Cardiac muscle cell (in vitro differentiated cells and primary cell): ENCODE measurements at places on chromosomes 6 and 20.

- DNase-seq = no peak
- no peak overlapping the region for H3K4me3 ChIP-seq
- no peak overlapping the region for H3K27ac ChIP-seq
- no peaks in the 10 kb centered on the region for H3K4me1 ChIP-seq
- peaks cover 76% of the 10 kb centered on the region for H3K27me3 ChIP-seq
Measured at GRCh38 chr20:46305331-46305972, 2.8 kb downstream of the CDH22 start.

DNA sequence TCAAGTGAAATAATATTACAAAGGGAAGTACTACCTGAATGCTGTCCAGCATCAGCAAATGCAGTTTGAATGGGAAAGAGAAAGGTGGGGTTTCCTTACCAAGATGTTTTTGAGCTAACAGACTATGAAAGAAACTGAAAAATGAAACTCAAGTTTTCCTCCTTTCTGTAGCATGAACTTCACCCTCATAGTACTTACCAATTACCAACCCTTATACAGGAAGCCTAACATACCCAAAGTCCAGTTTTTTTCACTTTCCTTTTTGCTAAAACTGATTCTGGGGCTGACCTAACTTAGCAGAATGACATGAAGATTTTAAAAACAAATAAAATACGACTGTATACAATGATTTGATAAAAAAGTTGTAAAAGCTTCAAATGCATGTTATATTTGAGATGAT lies 5.2 kb downstream of the ZNFX1 start:
- DNase-seq = no peak
- H3K4me3 ChIP-seq = no peak overlapping the region
- H3K4me1 ChIP-seq = no peaks in the 10 kb centered on the region
- H3K27me3 ChIP-seq = no peaks in the 10 kb centered on the region

DNA sequence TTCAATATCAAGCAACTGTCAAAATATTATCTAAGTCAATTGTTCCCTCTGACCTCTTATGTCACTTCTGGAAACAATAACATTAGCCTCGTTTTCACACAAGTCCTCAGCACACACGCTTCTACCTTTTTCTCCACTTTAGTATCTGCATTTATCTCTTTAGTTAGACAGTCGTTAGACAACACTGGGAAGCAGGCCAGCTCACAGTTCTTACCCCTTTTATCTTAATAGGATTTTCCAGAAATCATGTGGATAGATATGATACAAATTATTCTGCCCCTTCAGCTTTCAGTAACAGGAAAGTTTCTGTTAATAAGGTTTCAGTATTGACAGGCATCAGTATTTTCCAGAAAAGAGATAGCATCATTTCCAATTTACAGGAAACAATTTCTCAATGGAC lies 25.9 kb upstream of the HAO1 start:
- H3K4me3 ChIP-seq = no peak overlapping the region
- no peak for DNase-seq
- H3K4me1 ChIP-seq = peaks cover 8% of the 10 kb centered on the region
- no peaks in the 10 kb centered on the region for H3K36me3 ChIP-seq
- no peak overlapping the region for H3K27ac ChIP-seq
- no peaks in the 10 kb centered on the region for H3K27me3 ChIP-seq

GRCh38 chr20:14518648-14519047 lies 181.2 kb upstream of the FLRT3 start:
- H3K4me1 ChIP-seq = no peaks in the 10 kb centered on the region
- H3K27me3 ChIP-seq = no peaks in the 10 kb centered on the region

DNA sequence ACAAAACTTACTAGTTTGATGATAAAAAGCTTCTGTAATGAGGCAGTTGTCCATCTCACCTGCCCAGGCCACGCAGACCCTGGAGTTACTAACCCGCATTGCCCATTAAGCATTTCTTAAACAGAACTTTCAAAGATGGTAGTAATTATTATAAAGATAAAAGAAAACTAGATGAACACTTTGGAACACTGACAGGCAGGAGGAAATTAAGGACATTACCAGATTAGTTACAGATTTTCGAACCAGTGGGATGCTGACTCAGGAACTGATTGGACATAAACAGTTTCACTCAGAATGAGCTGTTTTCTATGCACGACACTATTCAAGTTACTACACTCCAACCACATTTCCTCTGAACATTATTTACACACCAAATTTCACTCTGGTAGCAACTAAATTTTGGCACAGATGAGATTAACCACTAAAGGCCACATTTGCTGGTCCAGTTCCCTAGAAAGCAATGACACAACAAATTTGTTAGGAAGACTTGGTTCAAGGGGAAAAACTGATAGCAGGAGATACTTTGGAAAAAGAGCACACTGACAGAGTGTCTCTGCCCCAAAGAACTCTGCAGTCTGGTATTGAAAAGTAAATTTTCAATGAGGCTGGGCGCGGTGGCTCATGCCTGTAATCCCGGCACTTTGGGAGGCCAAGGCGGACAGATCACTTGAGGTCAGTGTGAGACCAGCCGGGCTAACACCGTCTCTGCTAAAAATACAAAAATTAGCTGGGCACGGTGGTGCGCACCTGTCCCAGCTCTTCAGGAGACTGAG lies 3.0 kb downstream of the ROMO1 start:
- peaks cover 13% of the 10 kb centered on the region for H3K4me1 ChIP-seq
- no peak overlapping the region for H3K4me3 ChIP-seq
- peak overlapping the region; percentile 52 for H3K27ac ChIP-seq
- H3K36me3 ChIP-seq = peaks cover 58% of the 10 kb centered on the region

DNA sequence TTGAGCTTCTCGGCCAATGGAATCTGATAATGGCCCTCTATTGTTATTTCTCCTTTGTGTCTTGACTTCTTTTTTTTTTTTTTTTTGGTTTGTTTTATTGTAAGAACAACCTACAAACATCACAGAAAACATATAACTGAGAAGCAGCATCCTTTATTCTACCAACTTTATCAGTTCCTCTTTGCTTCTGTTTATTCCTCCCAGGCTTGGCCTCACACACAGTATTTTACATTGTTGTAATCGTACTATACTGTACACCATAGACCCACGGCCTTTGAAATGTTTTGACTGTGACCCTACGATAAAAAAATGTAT lies 558 bp upstream of the CCDC167 start:
- H3K4me1 ChIP-seq = no peaks in the 10 kb centered on the region
- no peak for DNase-seq
- H3K27ac ChIP-seq = no peak overlapping the region
- H3K36me3 ChIP-seq = no peaks in the 10 kb centered on the region
- peak overlapping the region; percentile 46 for H3K4me3 ChIP-seq

- H3K36me3 ChIP-seq = no peaks in the 10 kb centered on the region
- no peaks in the 10 kb centered on the region for H3K4me1 ChIP-seq
- no peak for DNase-seq
- no peak overlapping the region for H3K4me3 ChIP-seq
- no peak overlapping the region for H3K27ac ChIP-seq
- H3K27me3 ChIP-seq = no peaks in the 10 kb centered on the region
Measured at GRCh38 chr6:135693811-135694370, 157.6 kb upstream of the PDE7B start.

GRCh38 chr6:165605901-165606739 lies 56.9 kb downstream of the PDE10A start:
- no peak overlapping the region for H3K27ac ChIP-seq
- DNase-seq = no peak
- no peaks in the 10 kb centered on the region for H3K27me3 ChIP-seq
- no peaks in the 10 kb centered on the region for H3K4me1 ChIP-seq

GRCh38 chr6:151160929-151161757 lies 78.6 kb upstream of the AKAP12 start:
- no peak for DNase-seq
- no peak overlapping the region for H3K4me3 ChIP-seq

GRCh38 chr6:44558832-44559251 lies 171.3 kb downstream of the CDC5L start:
- no peaks in the 10 kb centered on the region for H3K4me1 ChIP-seq
- DNase-seq = no peak
- H3K36me3 ChIP-seq = no peaks in the 10 kb centered on the region
- H3K27ac ChIP-seq = no peak overlapping the region
- H3K27me3 ChIP-seq = no peaks in the 10 kb centered on the region
